ENCODE measurements at places on chromosomes 13 and 19. TPM values are rescaled to one million over a fixed set of nuclear protein-coding genes. Genes with fewer than 3 reads are reported as not detected.

The FKBP8 gene
- total RNA-seq: 217 TPM

The COX6B2 gene
- 0.30 TPM for total RNA-seq

The CAPNS1 gene
- 424 TPM for total RNA-seq

The SSBP4 gene
- 131 TPM for total RNA-seq

The B9D2 gene
- 12.6 TPM for total RNA-seq

The PLEKHF1 gene
- 19.3 TPM for total RNA-seq

The CGB3 gene
- not detected for total RNA-seq

The JSRP1 gene
- total RNA-seq: 0.15 TPM

The CYP4F12 gene
- not detected for total RNA-seq

Measured in bronchus fibroblast of lung (primary cell).